Right lobe of liver (tissue), 6 donors: ENCODE measurements at places on chromosomes 13 and 19. TPM values are rescaled to one million over a fixed set of nuclear protein-coding genes. Genes with fewer than 3 reads are reported as not detected.

DNA sequence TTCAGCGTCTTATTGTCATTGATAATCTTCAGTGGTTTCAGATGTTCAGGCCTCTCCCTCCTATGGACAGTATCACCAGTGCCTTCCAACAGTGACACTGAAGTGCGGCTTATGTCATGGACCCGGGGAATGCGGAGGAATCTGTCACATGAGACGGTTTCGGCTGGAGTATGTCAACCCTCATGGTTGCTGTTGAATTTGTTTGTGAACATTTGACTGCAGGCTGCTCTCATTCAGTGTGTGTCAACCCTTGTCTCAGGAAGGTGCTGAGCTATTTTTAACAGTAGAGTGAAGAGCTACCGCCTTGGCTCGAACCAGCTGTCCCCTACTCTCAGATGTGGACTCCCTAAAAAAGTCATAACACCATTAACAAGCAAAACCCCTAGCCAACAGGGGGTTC, 138.8 kb upstream of the RNF113B start:
- DNase-seq, result no peak

GRCh38 chr13:111204438-111205177, 89.5 kb downstream of the ARHGEF7 start:
- DNase-seq, result no peak

- DNase-seq, result peak; percentile 62
Measured at GRCh38 chr19:1183543-1184172, 9.6 kb upstream of the SBNO2 start.

GRCh38 chr19:48632692-48633147, 4.5 kb downstream of the DBP start:
- no peak for DNase-seq

DNA sequence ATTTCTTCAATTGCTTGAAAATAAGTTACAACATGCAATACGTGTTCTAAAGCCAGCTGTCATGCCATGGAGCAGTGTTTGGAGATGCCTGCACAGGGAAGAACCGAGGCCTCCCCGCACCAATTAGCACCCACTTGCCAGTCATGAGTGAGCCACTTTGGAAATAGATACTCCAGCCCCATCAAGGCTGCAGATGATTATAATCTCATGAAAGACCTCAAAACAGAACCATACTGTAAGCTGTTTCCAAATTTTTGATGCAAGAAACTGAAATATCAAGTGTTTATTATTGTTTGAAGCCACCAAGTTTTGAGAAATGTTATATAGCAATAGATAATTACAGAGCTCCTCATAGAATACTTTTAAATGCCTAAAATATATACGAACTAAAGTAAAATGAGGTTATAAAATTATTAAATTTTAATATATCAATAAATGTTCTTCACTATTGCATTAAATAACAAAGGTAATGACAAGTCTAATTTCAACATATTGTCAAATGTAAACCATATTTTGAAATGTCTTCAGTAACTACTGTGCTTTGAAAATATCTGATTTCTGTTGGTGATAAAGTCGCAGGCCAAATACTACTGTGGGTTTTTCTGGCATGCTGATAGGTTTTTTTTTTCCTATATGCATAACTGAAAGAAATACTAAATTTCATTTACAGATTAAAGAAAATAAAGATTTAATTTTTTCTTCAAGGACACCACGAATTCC, 43.0 kb downstream of the DIAPH3 start:
- DNase-seq, result no peak

GRCh38 chr19:49247676-49248075, 77.3 kb downstream of the SLC6A16 start:
- DNase-seq, result no peak

GRCh38 chr13:93964146-93964512, 515.4 kb downstream of the DCT start:
- no peak for DNase-seq

DNA sequence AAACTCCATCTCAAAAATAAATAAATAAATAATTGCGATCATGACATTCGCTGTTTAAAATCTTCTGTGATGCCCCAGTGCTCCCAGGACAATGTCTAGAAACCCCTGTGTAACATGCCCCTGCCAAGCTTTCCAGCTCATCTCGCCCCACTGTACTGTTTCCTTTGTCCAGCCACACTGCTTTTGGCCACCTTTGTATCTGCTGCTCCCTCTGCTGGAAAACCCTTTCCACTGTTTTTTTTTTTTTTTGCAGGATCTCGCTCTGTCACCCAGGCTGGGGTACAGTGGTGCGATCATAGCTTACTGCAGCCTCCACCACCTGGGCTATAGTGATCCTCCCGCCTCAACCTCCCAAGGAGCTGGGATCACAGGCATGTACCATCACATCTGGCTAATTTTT, 7.5 kb downstream of the PLAUR start:
- no peak for DNase-seq

- DNase-seq, result no peak
Measured at GRCh38 chr19:32387701-32388392, 17.7 kb upstream of the DPY19L3 start.

DNA sequence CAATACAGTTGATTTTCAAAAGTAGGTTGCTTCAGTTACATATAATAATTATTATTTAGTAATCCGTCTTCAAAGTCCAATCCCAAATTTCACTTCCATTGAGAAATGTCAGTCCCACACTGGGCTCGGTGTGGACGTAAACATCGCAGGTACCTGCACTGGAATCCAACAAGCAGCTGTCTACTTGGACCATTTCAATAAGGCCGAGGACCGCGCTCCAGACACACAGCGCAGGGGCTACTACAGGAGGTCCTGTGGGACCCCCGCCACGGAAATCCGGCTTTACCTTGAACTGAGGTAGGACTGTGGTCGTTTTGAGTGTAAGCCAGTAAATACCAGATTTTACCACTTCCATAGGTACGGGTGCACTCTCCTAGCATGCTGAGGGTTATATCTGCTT, 30.8 kb downstream of the IRS2 start:
- no peak for DNase-seq

DNA sequence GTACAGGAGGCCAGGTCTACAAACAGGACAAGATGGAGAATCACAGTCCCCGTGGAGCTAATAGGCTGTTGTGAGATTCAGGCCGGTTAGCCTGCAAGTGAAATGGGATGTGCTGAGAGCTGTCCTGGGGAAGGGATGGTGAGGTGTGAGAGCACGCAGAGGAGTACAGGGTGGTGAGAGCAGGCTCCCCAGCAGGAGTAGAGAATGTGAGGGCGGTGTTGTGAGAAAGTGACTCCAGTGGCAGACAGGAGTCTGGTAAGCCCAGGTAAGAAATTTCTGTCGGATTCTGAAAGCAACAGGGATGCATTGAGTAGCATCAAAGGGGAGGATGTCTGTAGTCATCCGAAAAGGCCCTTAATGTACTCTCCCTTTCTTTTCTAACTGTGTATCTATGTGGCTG, 50.7 kb upstream of the GPR183 start:
- DNase-seq, result no peak

GRCh38 chr19:50639121-50640112, at the start of gene SYT3:
Gene SYT3, minus strand, starts transcription at chr19:50639881. Its CDS starts 2,470 bp downstream, at chr19:50637411.
- no peak for DNase-seq

DNA sequence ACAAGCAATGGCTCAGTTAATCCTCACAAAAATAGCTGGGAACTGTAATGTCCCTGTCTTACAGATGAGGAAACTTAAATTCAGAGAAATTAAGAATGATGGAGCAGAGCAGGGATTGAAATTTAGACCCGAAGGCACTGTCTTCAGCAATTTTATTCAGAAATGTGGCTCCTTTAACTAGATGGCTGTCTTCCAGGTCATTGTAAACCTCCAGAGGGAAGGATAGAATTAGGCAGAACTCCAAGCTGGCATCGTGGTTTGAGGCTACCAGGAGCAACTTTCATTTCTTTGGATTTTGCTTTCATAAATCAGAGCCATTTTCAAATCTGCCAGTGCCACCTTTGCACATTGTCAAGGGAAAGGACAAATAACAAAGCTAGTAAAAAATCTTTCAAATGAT, 339.0 kb downstream of the DCT start:
- DNase-seq, result no peak

Gene COL5A3
- total RNA-seq, result 9.7 TPM

Gene IRGC
- total RNA-seq, result not detected

Gene HSD11B1L
- 1.6 TPM for total RNA-seq

Gene SERPINE3
- total RNA-seq, result not detected

Gene C19orf38
- 0.58 TPM for total RNA-seq

Gene SRRM5
- total RNA-seq, result 0.12 TPM

Gene OR7D4
- not detected for total RNA-seq
